ENCODE measurements at places on chromosomes 11 and 22.

DNA sequence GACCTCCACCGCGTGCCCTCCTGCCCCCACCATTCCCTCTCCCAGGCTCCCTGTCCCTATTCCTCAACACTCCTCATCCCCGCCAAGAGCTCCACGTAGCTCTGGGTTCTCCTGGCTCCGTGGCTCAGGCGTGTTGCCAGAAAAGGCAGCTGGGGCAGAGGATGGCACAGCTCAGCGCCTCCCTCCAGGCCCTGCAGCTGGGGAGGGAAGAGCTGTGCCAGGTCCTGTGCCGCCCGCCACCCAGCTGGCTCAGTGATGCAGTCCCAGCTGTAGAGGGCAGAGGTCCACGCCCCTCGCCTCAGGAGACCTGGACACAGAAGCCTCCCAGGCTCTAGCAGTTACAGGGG lies 4.2 kb downstream of the ARHGAP1 start:
- DNase-seq: no peak

DNA sequence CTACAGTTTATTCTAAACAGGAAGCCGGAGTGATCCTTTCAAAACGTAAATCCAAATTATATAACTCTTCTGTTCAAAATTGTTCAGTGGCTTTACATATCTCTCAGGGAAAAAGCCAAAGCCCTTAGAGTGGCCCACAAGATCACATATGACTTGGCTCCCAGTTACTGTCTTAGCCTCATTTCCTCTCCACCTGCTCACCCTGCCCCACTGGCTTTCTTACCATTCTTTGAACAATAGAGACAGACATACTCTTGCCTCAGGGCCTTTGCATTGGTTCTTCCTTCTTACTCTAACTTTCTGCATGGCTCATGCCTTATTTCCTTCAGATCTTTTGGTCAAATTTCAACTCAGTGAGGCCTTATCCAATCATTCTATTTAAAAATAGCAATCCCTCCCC lies 52.1 kb downstream of the STIM1 start:
- DNase-seq: no peak

- DNase-seq: no peak
These were observed 6.8 kb downstream of the CFL1 start for GRCh38 chr11:65851083-65851579.

GRCh38 chr11:134597452-134597851 lies 185.4 kb upstream of the B3GAT1 start:
- DNase-seq: no peak

DNA sequence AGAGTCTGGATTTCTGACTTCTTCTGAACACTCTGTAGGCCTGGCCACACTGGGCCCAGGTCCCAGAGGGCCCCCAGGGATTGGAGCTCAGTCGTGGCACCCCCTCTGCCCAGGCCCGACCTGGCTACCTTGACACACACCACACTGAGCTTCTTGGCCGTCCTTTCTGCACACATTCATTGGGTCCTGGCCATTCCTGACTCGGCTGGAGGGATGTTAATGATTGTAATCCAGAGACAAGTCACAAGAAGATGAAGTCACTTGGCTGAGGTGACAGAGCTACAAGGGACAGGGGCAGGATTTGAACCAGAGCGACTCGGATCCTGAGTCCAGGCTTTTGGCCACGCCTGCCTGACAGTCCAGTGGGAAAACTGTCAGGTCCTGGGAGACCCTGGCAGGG lies 23.9 kb upstream of the PDGFB start:
- DNase-seq: no peak

DNA sequence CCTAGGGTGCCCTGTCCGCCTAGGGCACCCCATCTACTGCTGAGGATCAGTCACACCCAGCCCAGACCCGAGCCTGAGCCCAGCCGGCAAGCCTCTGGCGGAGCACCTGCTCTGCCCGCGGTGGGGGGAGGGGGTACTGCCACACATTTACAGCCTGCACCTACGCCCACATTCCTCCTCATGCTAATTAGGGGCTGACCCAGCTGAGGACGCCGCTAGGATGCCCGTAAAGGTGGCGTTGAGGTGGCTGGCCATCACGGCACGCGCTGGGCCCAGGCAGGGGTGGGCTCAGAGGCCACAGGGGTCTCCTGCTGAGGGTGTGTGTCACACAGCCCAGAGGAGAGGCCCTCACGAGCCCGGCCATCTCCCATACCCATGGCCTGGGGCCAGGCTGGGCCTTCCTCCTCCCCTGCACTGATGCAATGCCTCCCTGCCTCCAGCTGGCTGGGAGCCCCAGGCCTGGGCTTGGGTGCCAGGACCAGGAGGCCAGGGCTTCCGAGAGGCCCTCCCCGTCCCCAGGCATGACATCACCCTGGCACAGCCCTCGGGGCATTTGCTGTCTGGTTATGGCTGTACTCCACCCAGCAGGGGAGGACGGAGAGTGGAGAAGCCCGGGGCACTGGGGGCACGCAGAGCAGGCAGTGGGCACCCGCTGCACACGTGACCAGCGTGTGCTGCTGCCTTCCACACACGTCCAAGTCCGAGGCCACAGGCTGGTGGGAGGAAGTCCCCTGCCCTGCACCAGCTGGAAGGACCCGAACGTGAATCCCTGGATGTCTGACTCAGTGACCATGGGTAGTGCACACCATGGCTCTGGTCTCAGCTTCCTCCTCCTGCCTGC lies 12.7 kb downstream of the DUSP8 start:
- DNase-seq: peak; percentile 34

- peak; percentile 2 for DNase-seq
These were observed 27.0 kb downstream of the RBMXL2 start for GRCh38 chr11:7115780-7116179.

GRCh38 chr22:29388759-29389090 lies 355 bp upstream of the AP1B1 start:
- DNase-seq: no peak

DNA sequence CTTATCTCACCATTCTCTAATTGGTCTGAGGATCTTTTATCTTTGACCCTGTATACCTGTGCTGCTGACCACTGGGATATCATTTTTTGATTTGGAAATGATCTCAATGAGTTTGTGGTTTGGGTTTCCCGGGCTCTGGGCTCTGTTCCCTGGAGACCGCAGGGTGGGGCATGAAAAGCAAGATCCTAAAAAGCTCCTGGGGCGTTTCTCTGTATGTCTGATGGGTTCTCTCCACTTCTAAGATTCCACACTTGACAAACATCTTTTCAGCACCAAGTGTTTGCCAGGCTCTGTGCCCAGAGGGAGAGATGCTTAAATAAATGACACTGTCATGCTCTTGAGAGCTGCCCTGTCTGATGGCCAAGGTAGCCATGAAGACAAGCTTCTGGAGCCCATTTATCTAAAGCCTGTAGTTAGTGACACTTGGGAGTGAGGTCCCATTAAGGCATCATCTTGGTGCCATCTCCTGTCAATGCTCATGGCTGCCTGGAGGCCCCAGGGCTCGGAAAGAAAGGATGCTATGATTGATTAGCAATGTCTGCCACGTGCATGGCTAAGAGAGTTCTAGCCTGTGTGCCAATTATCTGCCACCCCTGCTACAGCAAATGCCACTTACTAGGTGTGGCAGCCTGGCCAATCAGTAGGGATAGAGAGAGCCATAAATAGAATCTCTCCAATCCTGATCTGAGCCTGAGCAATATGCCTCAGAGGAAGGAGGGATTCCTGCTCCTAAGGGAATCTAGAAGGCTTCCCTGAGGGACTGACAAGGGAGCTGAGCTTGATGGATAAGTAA lies 531.6 kb downstream of the MN1 start:
- no peak for DNase-seq

GRCh38 chr11:18088366-18088765 lies 17.5 kb downstream of the SAAL1 start:
- no peak for DNase-seq

GRCh38 chr11:121754598-121754997 lies 301.8 kb upstream of the SORL1-AS1 start:
- no peak for DNase-seq

DNA sequence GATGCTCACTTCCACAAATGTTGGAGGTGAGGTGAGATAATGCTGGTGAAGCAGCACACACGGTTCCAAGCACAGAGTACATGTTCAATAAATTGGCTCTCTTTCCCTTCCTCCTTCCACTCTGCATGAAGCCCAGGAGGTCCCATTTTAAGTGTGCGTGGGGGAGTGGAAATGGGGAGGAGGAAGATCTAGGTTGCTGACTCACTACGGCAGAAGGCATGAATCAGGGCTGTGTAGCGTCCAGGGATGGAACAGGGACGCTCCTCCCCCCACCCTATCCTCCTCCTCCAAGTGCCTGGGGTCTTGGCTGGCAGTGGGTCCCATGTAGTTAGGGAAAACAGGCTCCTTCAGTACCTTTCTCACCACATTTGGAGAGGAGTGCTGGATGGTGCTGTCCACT lies 44.2 kb downstream of the TRIM66 start:
- DNase-seq: no peak

- DNase-seq: no peak
These were observed 3.0 kb downstream of the SSTR3 start for GRCh38 chr22:37209140-37209845.

DNA sequence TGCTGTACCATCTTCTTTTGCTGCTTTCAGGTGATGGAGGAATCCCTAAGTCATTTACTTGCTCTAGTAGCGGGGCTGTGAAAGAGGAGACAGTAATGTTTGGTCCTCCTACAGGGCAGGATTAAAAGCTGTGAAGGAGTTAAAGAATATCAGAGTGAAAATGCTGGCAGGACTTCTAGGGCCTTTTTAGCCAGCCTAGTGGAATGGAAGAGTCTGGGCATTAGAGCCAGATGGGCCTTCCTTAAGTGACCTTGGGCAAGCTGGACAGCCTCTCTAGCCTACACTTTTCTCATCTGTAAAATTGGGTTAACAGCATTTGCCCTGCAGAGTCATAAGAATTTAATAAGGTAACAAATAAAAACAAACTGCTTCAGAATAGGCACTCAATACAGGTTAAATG lies 114.7 kb downstream of the RBFOX2 start:
- DNase-seq: no peak

DNA sequence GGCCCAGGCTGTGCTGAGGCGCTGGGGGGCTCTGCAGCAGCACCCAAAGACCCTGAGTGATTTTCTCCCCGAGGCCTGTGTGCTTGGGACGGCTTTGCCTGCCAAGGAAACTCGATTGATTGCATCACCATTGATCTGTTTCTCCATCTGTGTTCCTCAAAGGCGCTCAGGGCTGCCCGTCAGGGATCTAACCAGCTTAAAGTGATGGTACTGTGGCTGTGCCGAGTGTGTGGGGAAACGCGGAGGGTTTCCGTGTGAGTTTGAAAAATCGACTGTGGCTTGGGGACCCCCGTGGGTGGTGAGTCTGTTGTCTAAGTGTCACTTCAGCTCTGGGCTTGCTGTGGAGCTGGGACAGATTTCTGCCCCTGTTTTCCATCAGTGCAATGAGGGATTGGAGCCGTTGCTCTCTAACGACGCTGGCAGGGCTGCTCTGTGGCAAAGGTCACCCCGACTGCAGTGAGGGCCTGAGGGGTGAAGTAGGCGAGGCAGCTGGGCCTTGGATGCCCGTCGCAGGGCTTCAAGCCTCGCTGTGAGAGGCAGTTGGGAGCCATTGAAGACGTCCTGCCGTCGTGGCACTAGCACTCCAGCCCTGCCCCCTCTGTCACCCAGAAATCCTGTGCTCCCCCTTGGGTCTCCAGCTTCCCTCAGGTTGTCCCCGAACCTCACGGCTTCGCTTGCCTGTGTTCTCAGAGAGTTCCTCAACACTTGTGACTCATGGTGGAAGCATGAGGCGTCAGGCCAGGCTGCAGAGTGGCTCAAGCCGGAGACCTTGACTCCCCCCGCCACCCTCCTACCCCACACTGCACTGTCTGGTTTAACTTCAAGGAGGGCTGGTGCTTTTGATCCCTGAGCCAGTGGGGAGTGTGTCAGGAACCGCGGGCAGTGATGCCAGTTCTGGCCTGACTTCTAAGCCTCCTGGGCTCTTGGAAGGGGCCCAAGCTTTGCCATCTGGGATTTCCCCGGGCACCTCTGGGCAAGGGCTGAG lies 21.8 kb downstream of the CACNA1I start:
- peak; percentile 16 for DNase-seq

DNA sequence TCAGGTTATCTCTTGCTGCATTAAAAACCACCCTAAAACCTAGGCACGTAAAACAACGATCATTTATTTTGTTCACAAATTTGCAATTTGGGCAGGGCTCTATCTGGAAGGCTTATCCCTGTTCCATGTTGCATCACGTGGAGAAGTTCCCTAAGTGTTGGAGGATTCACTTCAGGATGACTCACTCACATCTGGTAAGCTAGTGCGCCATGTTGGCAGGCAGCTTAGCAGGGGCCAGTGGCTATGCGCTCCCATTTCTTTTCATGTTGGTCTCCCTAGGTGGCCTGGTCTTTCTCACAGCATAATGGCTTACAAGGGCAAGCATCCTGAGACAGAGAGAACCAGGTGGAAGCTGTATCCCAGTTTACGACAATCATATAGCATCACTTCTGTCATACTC lies 226.8 kb downstream of the BLID start:
- DNase-seq: no peak

GRCh38 chr11:14588681-14589080 lies 54.9 kb upstream of the PDE3B start:
- DNase-seq: no peak

GRCh38 chr11:27894552-27894951 lies 194.3 kb upstream of the BDNF start:
- no peak for DNase-seq

GRCh38 chr22:22929381-22930221 lies 42.0 kb downstream of the IGLL5 start:
- no peak for DNase-seq

DNA sequence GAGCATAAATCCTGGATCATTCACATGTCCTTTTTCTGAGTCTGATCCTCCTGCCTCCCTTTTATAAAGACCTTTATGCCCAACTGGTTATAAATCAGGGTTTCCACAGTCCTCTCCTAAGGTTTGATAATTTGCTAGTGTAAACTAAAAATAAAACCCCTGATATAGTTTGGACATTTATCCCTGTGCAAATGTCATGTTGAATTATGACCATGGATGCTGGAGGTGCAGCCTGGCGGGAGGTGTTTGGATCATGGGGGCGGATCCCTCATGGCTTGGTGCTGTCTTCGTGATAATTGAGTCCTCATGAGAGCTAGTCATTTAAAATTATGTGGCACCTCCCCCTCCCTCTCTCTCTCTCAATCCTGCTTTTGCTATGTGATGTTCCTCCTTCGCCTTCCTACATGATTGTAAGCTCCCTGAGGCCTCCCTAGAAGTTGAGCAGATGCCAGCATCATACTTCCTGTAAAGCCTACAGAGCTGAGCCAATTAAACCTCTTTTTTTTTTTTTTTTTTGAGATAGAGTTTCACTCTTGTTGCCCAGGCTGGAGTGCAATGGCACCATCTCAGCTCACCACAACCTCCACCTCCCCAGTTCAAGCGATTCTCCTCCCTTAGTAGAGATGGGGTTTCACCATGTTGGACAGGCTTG lies 9.6 kb upstream of the MTCH2 start:
- DNase-seq: no peak

DNA sequence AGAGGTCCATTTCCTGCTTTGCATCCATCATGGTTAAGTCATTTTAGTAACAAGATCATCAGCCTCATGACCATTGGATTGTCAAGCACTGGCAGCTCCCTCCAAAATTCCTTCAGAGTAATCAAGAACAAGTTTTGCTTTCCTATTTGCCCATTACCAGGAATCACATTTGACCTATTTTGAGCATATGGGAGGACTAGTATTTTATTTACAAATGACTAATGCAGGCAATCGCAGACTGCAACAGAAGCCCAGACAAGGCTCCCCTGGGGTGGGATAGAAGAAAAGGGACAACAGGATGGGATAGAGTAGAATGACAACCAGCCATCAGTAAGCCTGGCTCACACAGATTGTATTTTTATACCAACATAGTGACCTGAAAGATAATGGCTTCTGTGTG lies 9.1 kb downstream of the MMP10 start:
- DNase-seq: no peak

GRCh38 chr11:111421251-111421650 lies 42.2 kb upstream of the POU2AF1 start:
- no peak for DNase-seq

GRCh38 chr22:39917776-39918495 lies 17.1 kb downstream of the GRAP2 start:
- no peak for DNase-seq

All from AG04449 (cell line).